Activated CD8-positive, alpha-beta memory T cell treated with anti-CD3 and anti-CD28 coated beads, Interleukin-2, amount 10 ng/mL, durations not matched to agents 7 days and 5 days (primary cell): ENCODE measurements at places on chromosomes 6 and 20. TPM values are rescaled to one million over a fixed set of nuclear protein-coding genes. Genes with fewer than 3 reads are reported as not detected.

DNA sequence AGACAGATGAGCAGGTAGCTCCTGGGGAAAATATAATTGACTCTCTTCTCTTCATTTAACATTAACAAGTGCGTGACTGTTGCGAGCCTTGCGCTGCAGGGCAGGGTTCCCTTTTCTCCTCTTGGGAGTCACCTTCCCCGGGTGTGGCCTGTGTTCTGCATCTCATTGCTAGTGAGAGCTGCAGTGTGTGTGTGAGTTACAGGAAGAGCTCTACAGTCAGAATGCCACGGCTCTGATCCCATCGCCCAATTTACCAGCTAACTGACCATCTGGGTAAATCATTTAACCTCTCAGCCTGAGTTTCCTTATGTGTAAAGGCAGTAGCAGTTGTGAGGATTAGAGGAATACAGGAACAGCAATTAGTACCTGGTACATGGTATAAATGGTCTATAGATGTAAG, 106.8 kb upstream of the NUP153 start:
- no peak overlapping the region for H3K27ac ChIP-seq
- H3K4me3 ChIP-seq = no peak overlapping the region
- H3K27me3 ChIP-seq = peaks cover 27% of the 10 kb centered on the region
- H3K4me1 ChIP-seq = no peaks in the 10 kb centered on the region

DNA sequence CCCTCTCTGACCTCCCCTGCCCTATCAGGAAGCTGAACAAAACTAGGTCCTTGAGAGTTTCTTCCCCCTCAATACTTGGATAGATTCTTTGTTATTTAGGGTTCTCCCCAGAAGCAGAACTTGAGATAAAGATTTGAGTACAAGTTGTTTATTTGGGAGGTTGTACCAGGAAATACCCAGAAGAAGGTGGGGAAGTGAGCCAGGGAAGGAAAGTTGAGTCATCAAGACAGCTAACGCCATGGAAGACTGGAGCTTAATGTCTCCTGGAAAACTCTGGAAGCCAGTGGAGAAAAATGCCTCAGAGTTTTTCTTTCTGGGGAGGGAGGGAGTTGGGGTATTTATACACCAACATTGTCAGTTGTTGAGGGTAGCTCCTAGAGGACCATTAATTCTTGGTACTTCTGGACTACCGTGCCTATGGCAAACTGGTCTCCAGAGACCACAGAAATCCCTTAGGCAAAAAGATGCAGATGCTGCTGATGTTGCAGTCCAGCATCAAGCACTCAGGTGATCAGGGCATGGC, 102.6 kb upstream of the ZFP64 start:
- H3K4me1 ChIP-seq = no peaks in the 10 kb centered on the region
- no peak overlapping the region for H3K4me3 ChIP-seq
- H3K27me3 ChIP-seq = no peaks in the 10 kb centered on the region
- H3K36me3 ChIP-seq = no peaks in the 10 kb centered on the region
- no peak for DNase-seq
- H3K27ac ChIP-seq = no peak overlapping the region

GRCh38 chr6:119479860-119480655, 130.5 kb upstream of the MAN1A1 start:
- H3K27me3 ChIP-seq = peaks cover 2% of the 10 kb centered on the region
- H3K36me3 ChIP-seq = no peaks in the 10 kb centered on the region
- no peak overlapping the region for H3K4me3 ChIP-seq
- DNase-seq = no peak
- H3K4me1 ChIP-seq = no peaks in the 10 kb centered on the region
- no peak overlapping the region for H3K27ac ChIP-seq

DNA sequence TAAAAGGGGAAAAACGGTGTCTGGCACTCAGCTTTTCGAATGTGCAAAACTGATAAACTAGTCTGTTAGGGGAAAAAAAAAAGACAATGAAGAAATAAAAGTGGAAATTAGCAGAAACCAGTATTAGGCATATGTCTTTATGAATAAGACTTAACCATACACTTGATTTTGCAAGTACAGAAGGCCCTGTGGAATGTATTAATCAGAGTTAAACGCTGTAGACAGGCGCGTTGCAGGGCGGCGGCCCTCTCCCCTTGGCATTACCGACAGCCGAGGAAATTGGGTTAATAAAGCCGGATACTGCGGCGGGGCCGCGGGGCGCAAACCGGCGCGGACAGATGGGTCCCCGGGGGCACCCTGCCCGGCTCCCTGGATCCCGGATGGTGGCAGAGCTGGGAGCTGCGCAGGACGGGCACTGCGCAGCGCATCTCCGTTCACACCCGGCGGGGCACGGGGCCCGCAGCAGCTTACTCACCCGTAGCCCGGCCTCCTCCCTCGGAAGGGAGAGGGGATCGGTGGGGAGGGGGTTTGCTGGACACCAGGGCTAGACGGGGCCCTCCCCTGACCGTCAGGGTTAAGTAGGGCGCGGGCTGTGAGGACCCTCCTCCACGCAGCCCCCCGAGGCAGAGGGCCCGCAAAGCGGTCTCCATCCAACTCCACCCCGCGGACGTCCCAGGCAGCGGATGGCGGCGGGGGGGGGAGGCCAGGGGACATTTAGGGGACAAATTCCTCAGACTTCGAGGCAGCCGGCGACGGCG, 2.0 kb downstream of the BHLHE23 start:
- H3K4me3 ChIP-seq = no peak overlapping the region
- H3K36me3 ChIP-seq = no peaks in the 10 kb centered on the region
- peaks cover 16% of the 10 kb centered on the region for H3K4me1 ChIP-seq
- DNase-seq = no peak
- H3K27me3 ChIP-seq = peaks cover 74% of the 10 kb centered on the region
- peak overlapping the region; percentile 15 for H3K27ac ChIP-seq

DNA sequence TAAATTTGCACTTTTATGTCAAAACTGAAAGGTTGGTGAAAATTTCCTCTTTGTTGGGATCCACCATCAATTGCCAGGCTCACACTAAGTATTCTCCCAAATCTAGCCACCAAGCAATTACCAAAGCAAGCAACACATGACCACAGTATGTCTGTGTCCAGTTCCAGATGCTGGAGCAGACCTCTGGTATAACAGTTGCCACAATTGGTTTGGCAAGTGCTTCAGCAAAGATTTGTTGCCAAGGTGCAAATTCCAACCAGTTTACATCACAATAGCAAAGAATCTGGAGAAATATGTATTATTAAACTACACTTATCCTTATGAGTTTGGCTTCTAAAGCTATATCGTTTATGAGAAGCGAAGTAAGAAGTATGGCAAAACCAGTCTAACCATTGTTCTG, 6.4 kb downstream of the GTF2H5 start:
- no peak for DNase-seq
- H3K27me3 ChIP-seq = no peaks in the 10 kb centered on the region
- H3K27ac ChIP-seq = no peak overlapping the region
- H3K4me3 ChIP-seq = no peak overlapping the region
- peaks cover 27% of the 10 kb centered on the region for H3K36me3 ChIP-seq

CDH4 gene
- not detected for total RNA-seq

GRCh38 chr6:73558624-73559398, 38.0 kb upstream of the EEF1A1 start:
- no peaks in the 10 kb centered on the region for H3K27me3 ChIP-seq
- no peak for DNase-seq
- H3K4me3 ChIP-seq = no peak overlapping the region
- H3K4me1 ChIP-seq = peaks cover 12% of the 10 kb centered on the region
- H3K27ac ChIP-seq = no peak overlapping the region

UNC93A gene
- not detected for total RNA-seq

ACTL10 gene
- 3.9 TPM for total RNA-seq

SLC4A11 gene
- 5.4 TPM for total RNA-seq

- no peak overlapping the region for H3K4me3 ChIP-seq
- H3K4me1 ChIP-seq = no peaks in the 10 kb centered on the region
- no peak for DNase-seq
- no peak overlapping the region for H3K27ac ChIP-seq
- no peaks in the 10 kb centered on the region for H3K36me3 ChIP-seq
Observed at GRCh38 chr20:36314734-36315544, 8.8 kb downstream of the DLGAP4 start.

TCF15 gene
- total RNA-seq = not detected

- no peak for DNase-seq
- no peaks in the 10 kb centered on the region for H3K27me3 ChIP-seq
- no peak overlapping the region for H3K4me3 ChIP-seq
- no peak overlapping the region for H3K27ac ChIP-seq
- no peaks in the 10 kb centered on the region for H3K4me1 ChIP-seq
Observed at GRCh38 chr6:156013155-156013554, 557.5 kb upstream of the NOX3 start.

ARG1 gene
- not detected for total RNA-seq

GRCh38 chr6:112207776-112208175, 46.6 kb downstream of the LAMA4 start:
- DNase-seq = no peak
- H3K4me3 ChIP-seq = no peak overlapping the region
- no peaks in the 10 kb centered on the region for H3K36me3 ChIP-seq

DNA sequence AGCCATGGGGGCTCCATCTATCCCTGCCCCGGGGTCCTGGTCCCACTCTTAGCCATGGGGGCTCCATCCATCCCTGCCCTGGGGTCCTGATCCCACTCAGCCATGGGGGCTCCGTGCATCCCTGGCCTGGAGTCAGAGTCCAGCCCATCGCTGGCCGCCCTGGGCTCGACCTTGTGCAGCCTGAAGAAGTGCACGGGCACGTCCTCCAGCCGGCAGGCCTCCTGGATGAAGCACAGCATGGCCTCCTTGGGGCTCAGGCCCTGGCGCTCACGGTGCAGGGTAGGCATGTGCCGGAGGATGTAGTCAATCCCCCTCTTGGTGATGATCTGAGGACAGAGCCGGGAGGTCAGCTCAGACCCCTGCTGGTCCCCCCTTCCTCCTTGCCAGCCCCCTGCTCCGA, 15.6 kb downstream of the FRMD1 start:
- no peak for DNase-seq
- H3K36me3 ChIP-seq = no peaks in the 10 kb centered on the region
- no peak overlapping the region for H3K4me3 ChIP-seq
- no peak overlapping the region for H3K27ac ChIP-seq
- H3K27me3 ChIP-seq = no peaks in the 10 kb centered on the region

DNA sequence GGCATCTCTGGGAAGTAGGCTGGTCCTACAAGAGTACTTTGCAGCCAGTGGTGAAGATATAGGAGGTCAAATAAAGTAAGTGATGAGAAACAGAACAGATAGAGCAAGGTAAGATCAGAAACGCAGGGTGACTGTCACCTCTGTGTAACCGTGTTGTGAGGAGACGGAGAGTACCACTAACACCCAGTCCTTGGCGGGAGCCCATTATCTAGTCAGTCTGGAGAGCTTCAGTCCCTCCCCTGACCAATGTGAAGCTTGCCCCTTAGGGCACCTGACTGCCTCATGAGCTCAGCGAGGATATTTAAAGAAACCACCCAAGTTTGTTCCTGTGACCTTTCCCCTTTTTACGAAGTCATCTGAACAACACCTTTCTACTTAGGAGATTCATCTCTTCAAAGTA, 110.0 kb downstream of the SAMD5 start:
- no peaks in the 10 kb centered on the region for H3K4me1 ChIP-seq
- H3K27me3 ChIP-seq = no peaks in the 10 kb centered on the region
- DNase-seq = no peak
- H3K36me3 ChIP-seq = no peaks in the 10 kb centered on the region
- no peak overlapping the region for H3K27ac ChIP-seq

NRSN1 gene
- total RNA-seq = not detected

GRCh38 chr6:137299681-137300080, 80.5 kb upstream of the IFNGR1 start:
- H3K27me3 ChIP-seq = peaks cover 6% of the 10 kb centered on the region
- no peaks in the 10 kb centered on the region for H3K4me1 ChIP-seq
- no peak overlapping the region for H3K4me3 ChIP-seq
- no peak overlapping the region for H3K27ac ChIP-seq

ECT2L gene
- total RNA-seq = not detected

PRPH2 gene
- total RNA-seq = 0.07 TPM

GRCh38 chr6:41171908-41172307, 9.0 kb upstream of the TREM2 start:
- no peaks in the 10 kb centered on the region for H3K36me3 ChIP-seq
- DNase-seq = no peak
- no peak overlapping the region for H3K27ac ChIP-seq
- peaks cover 19% of the 10 kb centered on the region for H3K27me3 ChIP-seq
- H3K4me3 ChIP-seq = no peak overlapping the region

COL20A1 gene
- total RNA-seq = not detected

- DNase-seq = no peak
- H3K36me3 ChIP-seq = no peaks in the 10 kb centered on the region
- H3K4me1 ChIP-seq = peaks cover 2% of the 10 kb centered on the region
- no peak overlapping the region for H3K27ac ChIP-seq
- no peak overlapping the region for H3K4me3 ChIP-seq
Observed at GRCh38 chr6:125537090-125537489, 212.3 kb upstream of the HEY2 start.

PXDC1 gene
- not detected for total RNA-seq

BHLHE23 gene
- not detected for total RNA-seq

DNA sequence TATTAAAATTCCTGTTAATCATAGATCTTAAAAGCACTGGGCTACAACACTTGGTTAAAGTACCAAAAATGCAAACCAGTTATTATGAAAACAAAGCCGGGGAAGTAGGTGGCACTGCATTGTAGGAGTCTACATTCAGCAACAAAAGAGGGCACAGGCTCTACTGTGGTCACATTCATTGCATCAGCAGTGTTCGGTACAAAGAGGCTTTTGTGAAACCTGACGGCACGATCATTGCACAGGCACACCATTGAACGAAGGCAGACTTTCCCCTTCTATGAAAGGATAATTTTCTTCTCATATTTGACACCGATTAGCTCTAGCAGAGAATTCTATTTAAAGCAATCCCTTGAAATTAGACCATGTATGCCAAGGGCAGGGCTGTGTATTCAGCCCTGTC, 44.6 kb upstream of the AGPAT4 start:
- no peaks in the 10 kb centered on the region for H3K36me3 ChIP-seq
- DNase-seq = no peak
- no peaks in the 10 kb centered on the region for H3K27me3 ChIP-seq
- no peak overlapping the region for H3K4me3 ChIP-seq

- H3K27me3 ChIP-seq = peaks cover 41% of the 10 kb centered on the region
- DNase-seq = no peak
- H3K27ac ChIP-seq = no peak overlapping the region
- H3K4me3 ChIP-seq = no peak overlapping the region
Observed at GRCh38 chr6:167817729-167818128, 9.0 kb upstream of the AFDN start.

DNA sequence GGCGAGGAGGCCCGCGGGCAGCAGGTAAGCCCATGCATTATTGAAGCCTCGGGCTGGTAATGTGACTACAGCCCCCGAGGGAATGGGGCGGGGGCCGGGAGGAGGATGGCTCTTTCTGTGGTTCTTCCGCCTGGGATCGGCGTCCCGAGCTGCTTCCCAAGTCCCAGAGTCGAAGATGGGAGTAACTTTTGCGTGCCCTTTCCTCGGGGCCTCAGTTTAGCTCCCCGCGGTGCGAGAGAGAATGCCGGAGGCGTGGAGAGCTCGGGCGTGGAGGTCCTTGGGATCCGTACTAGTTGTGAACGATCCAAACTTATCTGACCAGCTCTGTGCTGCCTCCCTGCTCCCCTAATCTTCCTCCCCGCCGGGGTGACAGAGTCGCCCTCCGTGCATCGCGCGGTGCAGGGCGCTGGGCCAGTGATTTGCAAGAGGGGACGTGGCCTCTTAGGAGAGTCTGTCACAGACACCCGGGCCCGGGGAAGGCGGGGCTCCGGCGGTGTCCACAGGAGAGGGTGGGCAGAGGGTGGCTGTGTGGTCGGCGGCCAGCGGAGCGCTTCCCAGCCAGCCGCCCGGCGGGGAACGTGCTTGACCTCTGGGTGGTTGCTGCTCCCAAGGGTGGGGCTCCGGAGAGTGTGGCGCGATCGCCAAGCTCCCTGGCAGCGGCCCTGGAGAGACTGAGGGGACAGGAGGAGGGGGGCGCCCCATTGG, 815 bp downstream of the UTRN start:
- peak; percentile 66 for DNase-seq
- H3K27ac ChIP-seq = peak overlapping the region; percentile 70
- H3K36me3 ChIP-seq = peaks cover 9% of the 10 kb centered on the region
- peaks cover 26% of the 10 kb centered on the region for H3K27me3 ChIP-seq
- H3K4me1 ChIP-seq = peaks cover 25% of the 10 kb centered on the region
